ENCODE measurements at places on chromosomes 2 and 18.

- DNase-seq: no peak
Measured at GRCh38 chr18:36856815-36857214, 27.9 kb downstream of the KIAA1328 start.

- no peak for DNase-seq
Measured at GRCh38 chr18:25590456-25590855, 238.5 kb upstream of the ZNF521 start.

DNA sequence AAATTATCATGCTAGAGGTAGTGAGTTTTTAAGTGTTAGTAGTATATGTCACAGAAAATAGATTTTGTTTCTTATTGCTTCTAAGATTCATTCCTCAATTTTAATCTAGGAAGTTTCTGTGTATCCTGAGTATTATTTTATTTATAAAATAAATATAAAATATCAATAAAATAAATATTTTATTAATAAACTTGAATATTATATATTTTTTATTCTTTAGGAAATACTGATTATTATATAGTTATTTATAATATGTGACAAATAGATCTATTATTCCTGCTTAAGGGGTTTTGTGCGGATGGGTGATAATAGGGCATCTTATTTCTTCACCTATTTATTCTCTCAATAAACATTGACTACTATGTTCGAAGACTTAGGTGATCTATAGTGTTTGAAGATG is 191.0 kb downstream of the ZNF407 start:
- DNase-seq: no peak

- DNase-seq: peak; percentile 7
Measured at GRCh38 chr2:207227062-207227748, 61.5 kb upstream of the KLF7 start.

DNA sequence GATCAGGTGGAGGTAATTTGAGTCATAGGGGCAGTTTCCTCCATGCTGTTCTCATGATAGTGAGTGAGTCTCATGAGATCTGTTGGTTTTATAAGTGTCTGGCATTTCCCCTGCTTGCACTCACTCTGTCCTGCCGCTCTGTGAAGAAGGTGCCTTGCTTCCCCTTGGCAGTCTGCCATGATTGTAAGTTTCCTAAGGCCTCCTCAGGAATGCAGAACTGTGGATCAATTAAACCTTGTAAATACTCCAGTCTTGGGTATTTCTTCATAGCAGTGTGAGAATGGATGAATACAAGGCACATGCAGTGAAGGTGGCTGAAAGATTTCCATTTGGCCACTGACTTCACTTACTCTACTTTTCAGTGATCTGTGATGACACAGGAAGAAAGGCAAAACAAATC is 133.7 kb downstream of the SH3BP4 start:
- no peak for DNase-seq

DNA sequence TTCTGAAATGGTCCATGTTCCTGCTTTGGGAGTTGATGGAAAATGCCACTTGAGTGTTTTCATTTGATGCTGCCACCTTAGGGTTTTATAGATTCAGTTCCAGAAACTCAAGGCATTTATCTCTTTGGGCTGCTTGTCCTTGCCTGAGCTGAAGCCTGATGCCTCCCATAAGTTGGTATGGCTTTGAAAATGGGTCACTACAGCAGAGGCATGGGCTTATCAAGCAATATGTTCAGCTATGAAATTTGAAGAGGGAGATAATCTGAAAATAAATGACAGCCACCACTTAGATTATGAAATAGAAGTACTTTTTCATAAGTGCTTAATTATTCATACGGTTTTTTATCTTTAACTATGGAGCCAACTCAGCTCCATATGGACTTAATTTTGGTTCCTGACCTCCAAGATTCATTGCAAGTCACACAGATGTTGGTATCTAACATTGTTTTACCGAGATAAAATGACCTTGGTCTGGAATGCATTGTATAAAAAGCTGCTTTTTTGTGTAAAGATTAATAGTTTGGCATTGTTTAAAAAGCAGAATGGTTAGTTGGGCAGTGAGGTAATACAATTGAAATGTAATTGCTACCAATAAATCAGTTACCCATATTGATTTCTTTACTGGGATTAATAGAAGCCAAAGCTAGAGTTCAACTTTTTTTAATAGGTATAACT is 4.5 kb downstream of the SLC14A1 start:
- DNase-seq: peak; percentile 35

DNA sequence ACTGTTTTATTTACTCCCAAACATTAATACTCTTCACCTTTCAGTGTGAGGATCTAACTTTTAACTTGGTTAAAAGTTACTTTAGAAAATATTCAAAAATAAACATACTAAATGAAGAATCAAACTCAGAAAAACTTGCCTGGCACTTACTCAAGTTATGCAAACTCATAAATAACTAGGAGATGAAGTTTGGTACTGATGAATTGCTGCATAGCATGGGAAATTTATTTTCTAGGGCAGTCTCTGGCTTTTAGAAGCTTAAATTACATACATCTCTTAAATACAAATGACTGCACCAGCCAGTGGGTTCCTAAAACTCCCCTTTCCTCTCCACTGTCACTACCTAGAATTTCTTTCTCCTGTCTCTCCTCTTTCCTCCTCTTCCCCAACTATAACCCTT is 46.7 kb upstream of the CREB1 start:
- DNase-seq: no peak

GRCh38 chr2:108377815-108378630 is at the start of gene SULT1C4:
Gene SULT1C4, plus strand, starts transcription at chr2:108377954. Its CDS starts 384 bp downstream, at chr2:108378338.
- DNase-seq: peak; percentile 68

GRCh38 chr2:121707344-121707919 is 29.2 kb downstream of the NIFK start:
- peak; percentile 84 for DNase-seq

- no peak for DNase-seq
Measured at GRCh38 chr2:17661460-17661859, 92.2 kb downstream of the SMC6 start.

DNA sequence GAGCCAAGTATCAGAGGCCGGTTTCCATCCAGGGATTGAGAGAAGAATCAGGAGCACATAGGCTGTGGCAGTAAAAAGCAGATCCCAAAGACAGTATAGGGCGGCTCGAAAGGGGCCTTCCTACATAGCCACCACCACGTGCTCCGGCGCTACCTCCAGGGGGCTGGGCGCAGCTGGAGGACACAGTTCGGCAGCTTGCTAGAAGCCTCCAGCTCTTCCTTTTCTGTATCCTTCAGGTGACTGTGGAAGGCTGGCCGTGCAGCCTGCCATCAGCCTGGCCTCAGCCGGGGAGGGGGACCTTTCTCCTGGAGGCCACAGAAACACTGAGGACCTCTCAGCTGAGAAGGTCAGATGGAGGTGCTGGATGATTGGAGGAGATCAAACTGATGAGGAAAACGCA is 183.6 kb upstream of the GLI2 start:
- no peak for DNase-seq

DNA sequence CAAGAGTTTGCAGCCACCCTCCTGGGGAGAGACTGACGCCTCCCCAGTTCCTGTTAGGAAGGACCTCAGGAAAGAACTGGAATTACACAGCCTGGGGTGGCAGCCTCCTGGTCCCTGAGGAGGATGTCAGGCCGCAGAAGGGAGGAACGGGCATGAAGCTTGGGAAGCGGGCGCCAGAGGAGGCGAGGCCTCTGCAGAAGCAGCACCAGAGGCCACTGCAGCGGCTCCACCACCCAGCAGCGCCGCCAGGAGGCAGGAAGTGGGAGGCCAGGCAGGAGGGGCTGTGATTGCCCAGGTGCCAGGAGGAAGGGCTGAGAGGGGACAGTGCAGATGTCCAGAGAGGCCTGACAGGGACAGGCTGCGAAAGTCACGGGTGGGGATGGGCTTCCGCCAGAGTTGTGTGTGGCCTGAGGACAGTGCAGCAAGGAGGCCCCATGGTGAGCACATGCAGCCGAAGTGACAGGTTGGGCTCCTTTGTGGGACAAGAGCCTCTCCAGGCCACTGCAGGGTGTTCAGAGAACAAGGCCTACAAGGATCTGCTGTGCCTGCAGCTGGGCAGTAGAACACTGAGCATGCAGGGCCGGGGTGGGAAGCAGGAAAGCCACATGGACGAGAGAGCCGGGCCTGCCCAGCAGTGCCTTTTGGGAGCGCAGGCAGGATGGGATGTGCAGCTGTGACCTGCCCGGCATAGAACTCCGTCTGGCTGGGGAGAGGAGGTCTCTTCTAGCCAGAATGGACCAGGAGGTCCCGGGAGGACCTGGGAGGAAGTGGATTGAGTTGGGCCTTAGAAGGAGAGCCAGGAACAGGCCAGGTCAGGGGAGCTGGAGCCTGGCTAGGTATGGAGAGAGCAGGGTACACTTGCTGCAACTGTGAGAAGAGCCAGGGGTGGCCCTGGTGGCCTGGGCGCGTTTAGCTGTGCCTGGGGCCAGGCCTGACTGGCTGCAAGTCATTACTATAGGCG is 39.1 kb upstream of the ALPP start:
- no peak for DNase-seq

DNA sequence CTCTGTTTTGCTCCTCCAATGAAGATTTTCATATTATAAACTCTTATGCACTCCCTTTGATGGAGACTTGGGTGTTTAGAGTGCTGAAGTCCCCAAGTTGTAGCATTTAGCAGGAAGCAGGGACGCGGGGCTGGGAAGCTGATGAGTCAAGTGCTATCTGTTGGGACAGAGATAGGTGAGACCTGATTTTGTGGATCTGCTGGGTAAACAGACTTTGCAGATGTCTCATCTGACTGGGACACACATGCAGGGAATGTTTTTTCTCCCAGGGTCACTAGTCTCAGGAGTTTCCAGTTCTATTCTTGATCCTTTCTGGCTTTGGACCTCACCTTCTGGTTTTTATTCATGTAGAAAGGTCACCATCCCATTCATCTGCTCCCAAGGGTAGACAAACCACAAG is 79.7 kb upstream of the ACAA2 start:
- peak; percentile 6 for DNase-seq

- no peak for DNase-seq
Measured at GRCh38 chr18:37266290-37266689, 299.3 kb downstream of the CELF4 start.

DNA sequence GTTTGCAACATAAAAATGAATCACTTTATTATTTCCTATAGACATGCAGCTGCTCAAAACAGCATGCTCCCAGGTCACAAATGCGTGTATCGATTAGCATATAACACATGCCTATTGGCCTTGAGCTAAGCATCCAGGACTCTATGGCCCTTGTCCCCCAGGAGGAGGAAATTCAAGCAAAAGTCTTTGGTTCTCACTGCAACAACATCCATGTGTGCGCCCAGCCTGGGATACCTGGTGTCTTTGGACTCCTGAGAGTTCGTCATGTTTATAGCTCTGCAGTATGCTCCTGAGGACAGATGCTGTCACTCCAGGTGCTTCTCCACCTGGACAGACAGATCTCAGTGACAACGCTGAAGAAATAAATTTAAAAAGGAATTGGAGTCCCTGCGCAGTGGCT is 284.6 kb downstream of the PHLPP1 start:
- DNase-seq: no peak

DNA sequence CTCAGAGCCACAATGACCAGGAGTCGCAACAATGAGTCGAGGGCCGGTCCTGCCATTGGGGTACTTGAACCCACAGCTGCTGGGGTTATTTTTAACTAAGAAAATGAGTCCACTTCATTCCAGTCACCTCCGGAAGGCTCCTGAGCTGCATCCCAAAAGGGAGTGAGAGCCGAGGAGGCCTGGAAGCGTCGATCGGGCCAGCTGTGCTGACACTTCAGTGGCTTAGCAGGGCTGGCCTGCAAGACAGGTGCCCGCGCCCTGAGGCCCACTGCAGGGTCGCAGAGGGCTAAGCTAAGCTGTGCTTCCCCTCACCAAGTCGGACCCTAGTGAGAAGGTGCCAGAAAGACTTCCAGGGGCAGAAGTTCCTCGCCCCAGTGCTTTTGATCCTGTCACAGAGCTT is 21.1 kb downstream of the TBC1D8 start:
- no peak for DNase-seq

DNA sequence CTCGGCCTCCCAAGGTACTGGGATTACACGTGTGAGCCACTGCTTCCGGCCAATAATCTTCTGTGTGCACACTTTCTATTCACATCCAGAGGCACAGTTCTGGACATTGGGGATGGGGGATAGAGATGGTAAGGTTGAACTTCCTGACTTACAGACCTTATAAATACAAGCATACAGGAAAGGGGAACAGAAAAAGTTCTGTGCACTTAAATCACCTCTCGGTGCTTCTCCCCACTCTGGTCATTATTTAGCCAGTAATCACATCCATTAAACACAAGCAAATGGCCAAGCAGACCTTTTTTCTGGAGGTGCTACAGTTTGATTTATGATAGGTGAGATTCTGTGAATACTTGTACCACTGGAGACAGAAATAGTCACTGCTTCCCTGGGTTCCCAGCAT is 110.6 kb downstream of the CRIM1 start:
- no peak for DNase-seq

GRCh38 chr18:68354176-68354575 is 360.7 kb downstream of the TMX3 start:
- DNase-seq: no peak

DNA sequence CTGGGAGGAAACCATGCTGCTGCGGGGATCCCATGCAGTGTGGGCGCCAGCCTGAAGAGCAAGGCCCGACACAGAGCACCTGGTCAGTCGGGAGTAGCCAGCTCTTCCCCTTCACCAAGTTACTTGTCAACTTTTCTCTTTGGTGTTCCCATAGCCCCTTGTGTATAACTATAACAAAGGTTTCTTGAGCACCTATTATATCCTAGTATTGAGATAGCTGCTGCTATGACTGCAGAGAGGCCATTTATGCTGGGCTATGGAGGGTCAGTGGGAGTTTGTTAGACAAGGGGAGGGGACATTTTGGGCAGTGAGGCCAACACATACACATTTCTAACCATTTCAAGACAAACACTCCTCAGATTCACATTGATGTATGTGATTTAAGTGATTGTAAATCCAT is 10.8 kb downstream of the HK2 start:
- no peak for DNase-seq

DNA sequence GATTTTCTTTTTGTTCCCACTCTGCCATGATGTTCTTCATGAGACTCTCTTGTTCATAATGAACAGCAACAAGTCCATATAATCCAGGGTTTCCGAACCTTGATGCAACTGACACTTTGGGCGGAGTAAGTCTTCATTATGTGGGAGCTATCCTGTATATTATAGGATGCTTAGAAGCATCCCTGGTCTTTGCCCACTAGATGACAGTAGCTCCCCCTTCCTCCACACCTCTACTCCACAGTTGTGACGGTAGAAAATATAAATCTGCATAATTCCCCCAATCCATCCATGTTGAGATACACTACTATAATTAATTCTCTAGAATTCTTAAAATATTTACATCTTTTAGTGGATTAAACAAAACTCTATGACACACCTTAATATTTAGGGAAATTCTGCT is 482.2 kb upstream of the CELF4 start:
- no peak for DNase-seq

- peak; percentile 47 for DNase-seq
Measured at GRCh38 chr2:127733816-127734537, 32.7 kb downstream of the SFT2D3 start.

Measured in kidney glomerular epithelial cell (primary cell).